ENCODE measurements at places on chromosomes 2 and 18. TPM values are rescaled to one million over a fixed set of nuclear protein-coding genes. Genes with fewer than 3 reads are reported as not detected.

DNA sequence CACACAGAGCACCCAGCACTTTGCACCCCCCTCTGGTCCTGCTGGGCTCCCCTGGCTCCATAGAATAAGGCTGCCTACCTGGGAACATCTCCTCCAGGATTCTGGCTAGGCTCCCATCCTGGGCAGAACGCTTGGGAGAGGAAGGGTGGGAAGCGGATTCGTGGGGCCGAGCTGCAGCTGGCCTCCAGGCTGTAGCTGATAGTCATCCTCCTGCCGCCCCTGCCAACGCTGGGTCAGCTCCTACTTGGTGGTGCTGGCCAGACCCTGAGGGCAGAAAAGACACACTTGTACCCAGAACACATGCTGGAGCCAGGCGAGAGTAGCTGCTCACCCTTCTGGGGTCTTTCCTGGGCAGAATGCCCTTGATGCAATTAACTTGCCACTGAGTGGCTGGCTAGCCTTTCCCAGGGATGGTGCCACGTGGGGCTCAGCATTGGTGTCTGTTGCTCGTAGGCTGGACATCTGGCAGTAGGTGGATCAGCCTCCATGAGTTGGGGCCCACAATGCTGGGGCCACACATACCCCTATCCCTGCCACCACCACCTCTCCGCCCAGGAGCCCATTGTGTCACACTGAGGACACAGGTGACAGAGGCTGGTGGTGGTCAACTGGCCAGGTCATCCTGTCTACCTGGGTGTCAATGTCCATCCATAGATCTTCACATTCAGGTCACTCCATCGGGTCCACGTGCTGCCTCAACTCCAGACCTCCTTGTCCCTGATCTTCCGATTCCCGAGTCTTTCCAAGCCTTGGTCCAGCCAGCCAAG, 112.8 kb downstream of the NDUFA10 start:
- DNase-seq: no peak

GRCh38 chr2:313991-314390, 26.1 kb upstream of the ALKAL2 start:
- no peak for DNase-seq

GRCh38 chr18:28267276-28267675, 90.3 kb upstream of the CDH2 start:
- no peak for DNase-seq

DNA sequence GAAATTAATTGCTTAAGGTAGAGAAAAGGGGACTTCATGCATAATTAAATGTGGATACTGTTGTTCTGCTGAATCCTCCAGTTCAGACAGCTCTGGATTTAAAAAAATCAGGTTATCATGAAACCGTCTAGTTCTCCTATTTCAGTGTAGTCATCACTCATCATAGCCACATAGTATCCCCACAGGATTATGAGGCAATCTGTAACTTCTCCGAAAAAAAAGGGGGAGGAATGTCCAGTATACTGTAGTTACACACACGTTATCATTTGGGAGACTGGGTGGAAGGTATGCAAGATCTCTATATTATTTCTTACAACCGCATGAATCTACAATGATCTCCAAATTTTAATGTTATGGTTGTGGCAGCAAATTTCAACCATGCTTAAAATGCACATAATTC, 114.0 kb downstream of the HIBCH start:
- DNase-seq: no peak

GRCh38 chr2:100640431-100641124, 77.8 kb downstream of the PDCL3 start:
- no peak for DNase-seq

GRCh38 chr2:2586068-2586776, 255.1 kb upstream of the MYT1L start:
- DNase-seq: no peak

DNA sequence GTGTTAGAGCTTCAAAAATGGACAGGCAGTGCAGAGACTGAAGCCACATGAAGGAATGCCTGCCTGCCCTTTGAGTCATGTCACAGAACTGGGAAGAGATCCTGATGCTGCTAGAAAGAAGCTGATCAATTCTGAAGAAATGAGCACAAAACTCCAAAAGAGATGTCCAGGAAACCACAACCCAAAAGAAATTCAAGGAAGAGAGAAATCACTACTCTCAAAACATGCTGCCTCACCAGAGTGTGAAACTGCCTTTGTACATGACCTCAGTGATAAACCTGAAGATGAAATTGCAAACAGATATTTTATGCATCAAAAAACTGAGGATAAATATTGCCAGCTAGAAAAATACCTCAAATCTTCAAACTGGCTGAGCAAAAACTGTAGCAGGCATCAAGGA, 20.5 kb downstream of the USP40 start:
- no peak for DNase-seq

DNA sequence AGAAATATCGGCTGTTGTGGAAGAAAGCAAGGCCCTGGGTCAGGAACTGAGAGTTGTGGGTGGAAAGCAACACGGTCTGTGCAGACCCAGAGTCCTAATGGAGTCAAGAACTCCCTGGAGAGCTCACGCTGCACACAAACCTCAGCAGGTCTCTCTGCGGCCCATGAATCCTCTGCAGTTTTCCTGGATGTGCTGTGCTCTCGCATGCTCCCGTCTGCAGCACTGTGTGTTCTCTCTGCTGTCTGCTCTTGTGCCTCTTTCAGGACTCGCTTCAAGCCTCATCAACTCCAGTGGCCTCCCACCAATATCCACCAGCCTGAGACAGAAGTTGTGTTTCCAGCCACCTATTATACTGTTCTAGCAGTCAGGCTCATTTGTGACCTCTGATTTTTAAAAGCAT, 24.3 kb downstream of the RNU4ATAC start:
- DNase-seq: no peak

DNA sequence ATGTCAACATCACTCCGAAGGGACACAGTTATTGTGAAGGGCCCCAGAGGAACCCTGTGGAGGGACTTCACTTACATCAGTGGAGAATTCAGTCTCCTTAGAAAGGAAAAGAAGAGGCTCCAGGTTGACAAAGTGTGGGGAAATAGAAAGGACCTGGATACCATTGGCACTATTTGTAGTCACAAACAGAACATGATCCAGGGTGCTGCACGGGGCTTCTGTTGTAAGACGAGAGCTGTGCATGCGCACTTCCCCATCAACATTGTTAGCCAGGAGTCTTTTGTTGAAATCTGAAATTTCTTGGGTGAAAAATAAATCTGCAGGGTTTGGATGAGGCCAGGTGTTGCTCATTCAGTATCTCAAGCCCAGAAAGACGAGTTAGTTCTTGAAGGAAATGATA, 2.4 kb upstream of the ALPK2 start:
- no peak for DNase-seq

DNA sequence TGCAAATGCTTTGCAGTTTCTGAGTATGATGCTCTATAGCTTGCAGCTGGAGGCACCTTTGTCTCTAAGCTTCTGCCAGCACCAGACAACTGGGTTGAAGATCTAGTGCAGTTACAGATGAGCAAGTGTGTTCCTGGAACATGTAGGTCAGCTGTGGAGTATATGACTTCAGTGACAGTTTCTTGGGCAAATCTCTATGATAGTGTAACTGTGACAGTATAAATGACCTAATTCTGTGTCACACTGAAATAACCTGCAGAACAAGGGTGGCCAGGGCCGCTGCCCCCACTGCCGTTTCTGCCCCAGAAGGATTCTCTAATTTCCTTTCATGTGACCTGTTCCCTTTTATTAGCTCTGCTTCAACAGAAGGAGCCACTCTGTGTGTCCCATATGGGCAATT, 145.3 kb upstream of the DAPL1 start:
- no peak for DNase-seq

DNA sequence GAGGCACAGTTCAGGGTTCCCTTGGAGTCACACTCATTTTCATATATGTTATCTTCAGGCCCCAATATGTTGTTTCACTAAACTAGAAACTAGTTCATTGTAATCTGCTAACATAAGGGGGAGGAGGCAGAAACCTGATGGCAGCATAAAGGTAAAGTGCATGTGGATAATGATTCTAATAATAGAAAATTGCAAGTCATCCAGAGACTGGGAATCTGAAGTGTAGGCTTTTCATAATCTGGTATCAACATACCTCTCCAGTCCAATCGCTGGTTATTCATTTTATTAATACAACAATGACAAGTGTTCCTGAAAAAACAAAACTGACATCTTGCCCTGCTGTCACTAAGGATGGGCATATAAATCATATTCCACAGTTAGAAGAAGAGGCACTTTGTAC, 326.3 kb upstream of the ZNF804A start:
- no peak for DNase-seq

GRCh38 chr2:2640818-2641217, 309.7 kb upstream of the MYT1L start:
- no peak for DNase-seq

- no peak for DNase-seq
Measured at GRCh38 chr2:216495656-216496055, 3.0 kb upstream of the RPL37A start.

DNA sequence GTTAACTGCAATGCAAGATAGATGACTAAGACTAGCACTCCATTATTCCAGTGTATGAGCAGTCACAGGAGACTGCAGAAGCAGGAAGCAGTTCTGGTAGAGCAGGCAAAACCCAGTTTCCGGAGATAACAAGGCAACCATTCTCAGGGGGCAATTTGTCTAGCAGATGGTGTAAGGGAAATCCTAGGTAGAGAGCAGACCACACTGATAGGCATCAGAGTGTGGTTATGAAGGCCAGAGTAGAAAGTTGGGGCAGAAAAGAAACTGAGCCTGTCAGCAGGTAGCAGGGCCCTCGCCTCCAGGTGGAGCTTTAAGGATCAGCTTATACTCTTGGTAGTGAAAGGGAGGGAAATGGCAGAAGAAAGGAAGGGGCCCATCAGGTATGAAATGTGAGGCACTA, 164.4 kb downstream of the PDE11A start:
- no peak for DNase-seq

DNA sequence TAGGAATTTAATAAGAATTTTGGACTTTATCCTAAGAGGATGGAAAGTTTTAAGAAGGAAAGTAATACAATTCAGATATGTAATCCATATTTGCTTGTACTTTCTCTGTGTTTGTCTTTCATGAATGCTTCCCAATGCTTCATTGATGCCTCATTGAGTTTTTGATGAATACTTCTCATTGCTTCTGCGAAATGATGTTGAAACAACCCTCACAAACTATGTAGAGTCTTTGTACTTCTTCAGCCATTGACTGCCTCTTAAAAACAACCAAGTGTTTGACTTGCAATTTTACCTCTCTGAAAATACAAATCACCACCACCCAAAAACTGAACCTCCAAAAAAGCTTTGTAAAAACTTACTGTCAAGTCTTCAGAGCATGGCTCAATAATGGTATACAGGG, 424.1 kb downstream of the ERBB4 start:
- DNase-seq: no peak

- DNase-seq: no peak
Measured at GRCh38 chr2:119231975-119232665, 8.5 kb downstream of the STEAP3 start.

GRCh38 chr2:109385506-109385905, 228.3 kb downstream of the SEPTIN10 start:
- DNase-seq: no peak

DNA sequence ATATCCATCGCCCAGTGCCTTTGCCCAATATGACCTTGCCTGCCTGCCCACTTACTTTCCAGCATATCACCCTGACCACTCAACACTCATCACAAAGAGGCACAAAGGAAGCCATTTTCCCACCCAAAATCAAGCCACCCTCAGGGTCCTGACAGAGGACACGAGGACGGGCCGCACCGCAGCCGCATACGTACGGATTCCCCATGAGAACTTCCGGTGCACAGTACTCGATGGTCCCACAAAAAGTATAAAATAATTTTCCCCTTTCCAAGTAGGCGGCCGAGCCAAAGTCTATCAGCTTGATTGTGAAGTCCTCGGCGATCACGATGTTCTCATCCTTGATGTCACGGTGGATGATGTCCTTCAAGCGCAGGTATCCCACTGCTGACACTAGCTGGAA, 10.0 kb upstream of the MTERF4 start:
- DNase-seq: no peak

DNA sequence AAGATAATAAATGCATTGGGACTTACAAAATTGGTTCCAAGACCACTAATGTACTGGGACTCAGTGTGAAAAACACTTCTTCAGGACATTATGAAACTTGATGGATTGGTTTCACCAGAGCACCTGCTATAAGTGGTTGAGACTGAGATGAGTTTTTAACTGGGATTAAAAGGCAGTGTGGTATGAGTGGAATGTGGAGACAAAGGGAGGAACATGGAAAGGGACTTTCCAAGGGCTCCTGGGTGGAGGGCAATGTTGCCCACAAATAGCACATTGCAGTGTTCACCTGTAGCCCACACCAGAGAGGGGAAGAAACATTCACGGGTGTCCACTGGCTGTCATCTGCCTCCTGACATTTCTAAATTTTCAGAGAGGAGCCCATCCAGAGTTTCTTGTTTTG, 253.3 kb upstream of the TANK start:
- no peak for DNase-seq

DNA sequence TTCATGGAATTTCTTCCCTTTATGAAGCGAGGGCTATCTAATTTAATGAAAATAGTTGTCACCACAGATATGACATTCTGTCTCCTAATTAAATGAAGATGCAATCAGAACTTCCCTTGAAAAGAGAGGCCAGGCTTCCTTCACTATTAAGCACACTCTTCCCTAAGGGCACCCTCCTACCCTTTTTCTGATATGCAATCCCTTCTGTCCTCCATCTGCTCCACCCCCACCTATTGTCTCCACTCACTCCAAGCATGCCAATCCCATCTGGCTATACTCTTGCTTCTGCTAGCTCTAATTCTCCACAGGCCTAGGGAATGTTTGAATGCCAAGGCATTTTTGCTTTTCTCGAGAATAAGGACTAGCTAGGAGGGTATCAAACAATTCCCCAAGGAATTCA, 818.4 kb upstream of the FSHR start:
- DNase-seq: no peak

- no peak for DNase-seq
Measured at GRCh38 chr2:100731535-100731981, 88.4 kb upstream of the NPAS2 start.

DNA sequence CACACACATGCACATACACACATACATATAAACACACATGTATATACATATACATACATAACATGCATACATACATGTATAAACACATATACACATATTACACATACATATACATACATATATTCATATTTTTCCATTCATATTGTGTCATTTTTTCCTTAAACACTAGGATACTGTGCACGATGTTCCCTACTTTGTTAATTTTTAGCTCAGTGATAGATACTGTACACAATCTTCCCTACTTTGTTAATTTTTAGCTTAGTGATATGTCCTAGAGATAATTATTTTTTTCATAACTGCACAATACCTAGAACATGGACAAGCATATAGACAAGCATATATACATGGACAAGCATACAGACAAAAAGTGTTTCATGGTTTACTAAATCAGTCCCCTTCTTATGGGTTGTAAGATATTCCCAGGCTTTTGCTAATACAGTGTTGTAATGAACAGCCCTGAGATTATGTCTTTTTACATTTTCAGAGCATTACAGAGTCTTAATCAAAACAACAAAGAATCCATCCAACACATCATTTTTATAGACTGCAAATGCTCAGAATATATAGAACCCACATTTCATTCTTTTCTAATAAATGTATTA, 75.6 kb downstream of the PID1 start:
- DNase-seq: no peak

- no peak for DNase-seq
Measured at GRCh38 chr2:54336136-54336976, 80.3 kb upstream of the TSPYL6 start.

The NAPG gene
- 27.3 TPM for total RNA-seq

The CPLX4 gene
- not detected for total RNA-seq

The RNF125 gene
- total RNA-seq: 107 TPM

The ORC2 gene
- 25.0 TPM for total RNA-seq

The BMP10 gene
- total RNA-seq: not detected

The STARD6 gene
- total RNA-seq: not detected

The FSIP2 gene
- total RNA-seq: 0.39 TPM

The TFCP2L1 gene
- total RNA-seq: 0.17 TPM

The DSG1 gene
- not detected for total RNA-seq

The INHA gene
- not detected for total RNA-seq

The HOXD13 gene
- not detected for total RNA-seq
